ENCODE measurements at places on chromosomes 2 and 18. TPM values are rescaled to one million over a fixed set of nuclear protein-coding genes. Genes with fewer than 3 reads are reported as not detected.

Gene DES
- 1.6 TPM for total RNA-seq

Gene CCL20
- not detected for total RNA-seq

Gene PSME4
- total RNA-seq, result 28.6 TPM

Gene IL1B
- 0.15 TPM for total RNA-seq

Gene FN1
- total RNA-seq, result 11,839 TPM

Gene IL36B
- not detected for total RNA-seq

Gene CERKL
- 0.15 TPM for total RNA-seq

Gene ANKRD53
- 0.83 TPM for total RNA-seq
